ENCODE measurements at places on chromosomes 3 and 15. TPM values are rescaled to one million over a fixed set of nuclear protein-coding genes. Genes with fewer than 3 reads are reported as not detected.

Gene CPLX3
- total RNA-seq, result not detected

Gene HPS3
- 29.0 TPM for total RNA-seq

Gene SLC6A1
- not detected for total RNA-seq

Gene WDR5B
- 2.4 TPM for total RNA-seq

Gene RGMA
- total RNA-seq, result not detected

Gene TGM5
- total RNA-seq, result not detected

Gene GNAT1
- not detected for total RNA-seq

Gene MELTF
- total RNA-seq, result 1.9 TPM

Gene UCN2
- total RNA-seq, result not detected

Gene TOPAZ1
- not detected for total RNA-seq

Gene MAP2K5
- total RNA-seq, result 4.0 TPM

Gene LRTM1
- not detected for total RNA-seq

Gene MITF
- total RNA-seq, result 3.1 TPM

Gene CTDSPL
- 14.7 TPM for total RNA-seq

Gene DAPK2
- 4.0 TPM for total RNA-seq

Gene OR5K2
- total RNA-seq, result not detected

Gene ACOX2
- total RNA-seq, result not detected

Gene CHCHD4
- 14.7 TPM for total RNA-seq

Gene FBXW12
- not detected for total RNA-seq

Gene ATP13A4
- 0.07 TPM for total RNA-seq

Gene CCDC14
- total RNA-seq, result 15.1 TPM

Gene UROC1
- total RNA-seq, result not detected

Gene BLM
- 9.8 TPM for total RNA-seq

Gene ZPLD1
- total RNA-seq, result not detected

Gene PPP1R14D
- total RNA-seq, result not detected

Gene RASGRF1
- total RNA-seq, result 0.07 TPM

Gene NR2E3
- not detected for total RNA-seq

Gene GATM
- total RNA-seq, result 0.69 TPM
